Tongue (tissue), 3 donors: ENCODE measurements at places on chromosomes 16 and 17.

DNA sequence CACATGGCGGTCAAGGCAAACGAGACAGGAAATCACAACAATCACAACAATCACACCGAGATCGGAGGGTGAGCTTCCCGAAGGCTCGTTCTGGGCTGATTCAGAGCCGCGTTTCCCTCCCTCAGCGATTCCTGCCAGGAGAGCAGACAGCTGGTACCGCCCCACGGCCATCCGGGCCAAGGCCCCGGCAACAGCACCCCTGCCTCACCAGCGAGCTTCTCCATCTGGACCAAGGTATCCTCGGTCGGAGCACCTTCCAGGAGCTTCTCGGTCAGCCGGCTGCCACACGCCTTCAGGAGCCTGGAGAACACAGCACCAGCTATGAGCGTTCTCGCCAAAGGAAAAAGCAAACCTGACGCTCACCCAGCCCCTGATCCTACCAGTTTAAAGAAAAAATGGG is 15.2 kb upstream of the PLD6 start:
- no peak for DNase-seq

DNA sequence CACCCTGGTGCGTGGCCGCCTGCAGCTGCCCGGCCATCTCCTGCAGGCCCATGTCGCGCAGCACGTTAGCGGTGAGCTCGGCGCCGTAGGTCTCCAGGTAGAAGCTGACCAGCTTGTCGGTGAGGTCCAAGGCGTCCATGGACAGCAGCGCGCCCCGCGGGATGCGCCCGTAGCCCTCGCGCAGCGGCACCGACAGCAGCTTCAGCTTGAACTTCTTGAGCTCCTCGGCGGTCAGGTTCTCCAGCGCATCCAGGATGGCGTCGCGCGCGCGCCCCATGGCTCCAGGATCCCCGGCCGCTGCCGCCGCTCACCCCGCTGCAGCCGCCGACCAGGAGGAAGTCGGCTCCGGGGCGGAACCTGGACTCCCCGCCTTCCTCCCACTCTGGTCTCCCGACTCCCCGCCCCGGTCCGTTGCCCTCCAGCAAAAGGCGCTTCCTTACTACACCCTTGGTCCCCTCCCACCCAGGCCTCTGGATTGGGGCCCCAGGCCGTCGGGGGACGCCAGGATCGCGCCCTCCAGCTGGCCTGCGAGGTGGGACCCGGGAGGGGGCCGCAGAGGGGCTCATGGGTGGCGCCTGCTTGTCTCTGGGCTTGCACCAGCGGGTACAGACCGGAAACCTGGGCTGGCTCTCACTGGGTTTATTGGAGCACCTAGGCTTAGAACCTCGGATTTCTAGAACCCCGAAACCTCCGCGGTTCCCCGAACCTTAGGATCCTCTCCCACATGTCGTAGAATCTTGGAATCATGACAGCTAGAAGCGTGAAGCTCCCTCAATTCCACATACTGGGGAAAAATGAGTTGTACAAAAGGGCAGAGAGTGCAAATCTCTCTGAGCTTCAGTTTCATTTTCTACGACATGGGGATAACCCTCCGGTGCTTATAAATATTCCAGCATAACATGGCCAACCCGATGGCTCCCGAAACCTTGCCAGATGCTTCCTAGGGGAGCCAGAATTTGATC is at the start of gene PYCARD:
PYCARD (minus strand) TSS at position 347 of the 962 bp plus-strand sequence; CDS start at position 277, 70 bp downstream.
- DNase-seq = peak; percentile 51

DNA sequence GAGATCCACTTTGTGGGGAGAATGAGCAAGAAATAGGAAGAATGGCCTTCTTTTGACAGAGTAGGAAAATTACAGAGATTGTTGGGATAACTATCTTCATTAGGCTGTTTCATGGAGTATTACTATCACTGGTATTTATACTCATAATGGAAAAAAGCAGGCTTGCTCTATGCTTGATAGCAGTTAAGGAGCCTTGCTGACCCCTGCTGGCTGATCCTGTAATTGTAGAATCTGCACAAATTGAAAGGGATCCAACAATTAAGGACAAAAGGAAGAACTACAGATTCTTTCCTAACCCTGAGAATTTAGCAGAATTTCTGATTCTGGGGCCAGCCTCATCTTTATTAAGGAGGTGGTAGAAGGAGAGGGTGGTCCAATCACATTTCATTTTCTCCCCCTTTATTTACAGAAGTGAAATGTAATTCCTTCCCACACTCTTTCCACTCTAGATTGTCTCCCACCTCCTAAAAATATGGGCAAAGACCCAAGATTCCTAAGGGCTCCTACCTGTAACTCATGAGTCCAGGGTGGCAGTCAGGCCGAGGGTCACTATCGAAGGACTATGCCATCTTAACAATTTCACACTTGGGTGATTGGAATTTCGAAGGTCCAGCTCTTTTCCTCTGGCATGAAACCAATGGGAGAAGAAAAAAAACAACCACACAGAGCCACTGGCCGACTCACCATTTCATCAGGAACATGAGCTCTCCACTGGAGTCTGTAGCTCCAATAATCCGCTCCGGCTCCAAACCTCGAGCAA is 26.3 kb downstream of the NFE2L1 start:
- peak; percentile 92 for DNase-seq

- no peak for DNase-seq
Measured at GRCh38 chr16:84670063-84670462, 21.8 kb downstream of the KLHL36 start.

GRCh38 chr17:61700252-61700651 is 109.2 kb upstream of the NACA2 start:
- no peak for DNase-seq

GRCh38 chr17:58968426-58969061 is 138.1 kb downstream of the TRIM37 start:
- no peak for DNase-seq

GRCh38 chr16:19330841-19331397 is 45.4 kb downstream of the CLEC19A start:
- DNase-seq = peak; percentile 4

DNA sequence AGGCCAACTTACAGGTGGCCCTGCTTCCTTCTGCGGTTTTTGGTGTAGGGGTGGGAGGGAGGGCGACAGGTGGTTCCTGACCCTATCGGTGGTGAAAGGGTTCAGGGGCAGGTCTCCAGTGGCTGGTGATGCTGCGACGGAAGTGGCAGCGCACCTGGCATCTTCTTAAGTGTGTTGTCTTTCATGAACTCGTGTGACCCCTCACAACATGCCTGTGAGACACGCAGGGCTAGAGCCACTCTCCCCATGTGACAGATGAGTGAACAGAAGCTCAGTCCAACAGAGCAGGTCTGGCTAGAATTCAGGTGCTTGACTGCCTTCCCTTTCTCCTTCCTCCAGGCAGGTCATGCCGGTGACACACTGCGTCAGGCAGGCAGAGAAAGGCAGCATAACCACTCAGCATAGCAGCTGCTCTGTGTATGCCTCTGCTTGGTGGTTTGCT is 8.0 kb downstream of the TNFAIP1 start:
- DNase-seq = no peak

DNA sequence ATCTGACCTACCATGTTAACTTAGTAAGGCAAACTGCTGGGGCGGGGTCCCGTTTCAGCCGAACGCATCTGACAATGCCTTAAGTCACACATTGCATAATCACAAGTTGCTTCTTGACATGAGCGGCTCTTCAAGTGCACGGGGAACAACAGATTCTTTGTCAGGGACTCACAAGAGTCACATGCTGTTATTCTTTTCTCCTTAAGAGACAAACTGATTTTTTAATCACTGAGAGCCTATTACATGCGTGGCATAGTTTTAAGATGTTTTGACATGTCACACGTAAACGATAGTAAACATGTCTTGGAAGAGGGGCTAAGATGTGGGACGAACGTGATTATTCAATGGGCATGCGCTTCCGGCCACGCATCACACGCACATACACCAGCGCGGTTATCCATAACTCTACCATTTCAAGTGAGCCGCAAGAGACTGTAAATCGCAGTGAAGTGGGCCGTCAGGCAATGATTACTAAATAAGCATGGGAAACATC is 63.4 kb downstream of the ADCY9 start:
- peak; percentile 66 for DNase-seq
